COLO829 (cell line): ENCODE measurements at places on chromosomes 6 and 20.

DNA sequence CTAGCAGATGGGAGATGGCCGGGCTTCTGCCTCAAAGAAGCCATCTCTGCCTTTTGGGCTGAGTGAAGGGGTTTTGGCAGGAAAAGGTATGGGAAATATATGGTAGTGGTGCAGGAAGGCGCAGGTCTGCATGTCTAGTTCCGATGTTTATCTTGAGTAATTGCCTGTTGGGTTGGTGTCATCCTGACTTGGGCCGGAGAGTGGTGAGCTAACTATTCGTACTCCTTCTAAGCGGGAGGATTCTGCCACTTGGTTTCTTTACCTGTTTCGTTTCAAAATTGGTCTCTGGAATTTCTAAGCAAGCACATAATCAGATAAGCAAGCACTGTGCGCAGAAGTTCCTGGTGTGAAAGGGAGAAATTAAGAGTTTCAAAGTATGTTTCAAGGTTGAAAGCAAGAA lies 229.6 kb downstream of the SAMD5 start:
- no peak for DNase-seq

- DNase-seq: no peak
Observed at GRCh38 chr6:107495196-107495643, 5.3 kb downstream of the SOBP start.

DNA sequence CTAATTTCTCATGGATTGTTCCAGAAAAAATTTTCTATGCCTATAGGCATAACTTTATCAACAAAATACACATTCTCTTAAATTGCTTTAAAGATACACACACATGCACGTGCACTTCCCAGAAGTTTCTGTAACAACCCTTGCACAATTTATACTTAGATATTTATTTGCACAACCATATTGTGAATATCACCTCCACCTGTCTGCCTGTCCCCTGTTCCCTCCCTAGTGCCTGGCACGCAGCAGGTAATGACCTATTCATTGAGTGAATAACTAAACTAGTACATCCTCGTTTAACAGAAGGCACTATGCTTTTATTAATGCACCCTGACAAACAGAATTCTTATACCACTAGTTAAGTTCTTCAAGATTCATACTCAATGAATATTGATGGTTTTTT lies 198.9 kb downstream of the BCAS1 start:
- DNase-seq: no peak

- DNase-seq: no peak
Observed at GRCh38 chr20:62233684-62234083, 4.6 kb upstream of the OSBPL2 start.

GRCh38 chr20:17825960-17826843 lies 126.4 kb downstream of the BANF2 start:
- DNase-seq: no peak

DNA sequence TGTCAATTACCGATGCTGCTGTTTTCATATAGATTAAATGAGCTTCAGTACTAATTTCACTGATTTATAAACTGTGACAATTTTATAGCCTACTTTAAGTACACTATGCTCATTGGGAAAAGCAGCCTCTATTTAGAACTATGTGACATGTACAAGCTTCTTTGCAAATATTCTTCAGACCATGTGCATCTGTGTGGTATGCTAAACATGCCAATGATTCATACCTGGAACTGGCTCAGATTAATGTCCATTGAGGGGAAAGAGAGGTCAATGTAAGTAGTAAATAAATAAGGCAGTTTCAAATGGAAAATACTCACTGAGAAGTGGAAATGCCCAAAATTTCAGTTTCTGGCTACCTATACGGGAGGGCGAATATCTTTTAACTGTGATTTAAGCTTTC lies 777.7 kb downstream of the C6orf118 start:
- no peak for DNase-seq

DNA sequence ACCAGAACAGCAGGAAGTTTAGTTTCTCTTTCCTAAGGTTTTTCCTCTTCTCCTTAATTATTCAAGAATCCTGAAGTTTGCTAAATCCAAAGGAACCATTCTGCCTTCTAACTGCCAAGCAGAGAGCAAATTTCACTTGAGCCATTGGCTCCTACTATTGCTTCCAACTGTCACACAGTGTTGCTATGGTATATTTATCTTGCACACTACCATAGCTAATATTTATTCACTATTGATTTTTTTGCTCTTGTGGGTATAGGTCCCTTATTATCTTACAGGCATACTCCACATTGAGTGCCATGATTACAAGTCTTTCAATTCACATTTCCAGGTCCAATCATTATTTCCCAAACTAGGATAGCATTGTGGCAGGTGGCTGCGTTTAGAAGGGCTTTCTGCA lies 266.7 kb upstream of the FLRT3 start:
- no peak for DNase-seq

DNA sequence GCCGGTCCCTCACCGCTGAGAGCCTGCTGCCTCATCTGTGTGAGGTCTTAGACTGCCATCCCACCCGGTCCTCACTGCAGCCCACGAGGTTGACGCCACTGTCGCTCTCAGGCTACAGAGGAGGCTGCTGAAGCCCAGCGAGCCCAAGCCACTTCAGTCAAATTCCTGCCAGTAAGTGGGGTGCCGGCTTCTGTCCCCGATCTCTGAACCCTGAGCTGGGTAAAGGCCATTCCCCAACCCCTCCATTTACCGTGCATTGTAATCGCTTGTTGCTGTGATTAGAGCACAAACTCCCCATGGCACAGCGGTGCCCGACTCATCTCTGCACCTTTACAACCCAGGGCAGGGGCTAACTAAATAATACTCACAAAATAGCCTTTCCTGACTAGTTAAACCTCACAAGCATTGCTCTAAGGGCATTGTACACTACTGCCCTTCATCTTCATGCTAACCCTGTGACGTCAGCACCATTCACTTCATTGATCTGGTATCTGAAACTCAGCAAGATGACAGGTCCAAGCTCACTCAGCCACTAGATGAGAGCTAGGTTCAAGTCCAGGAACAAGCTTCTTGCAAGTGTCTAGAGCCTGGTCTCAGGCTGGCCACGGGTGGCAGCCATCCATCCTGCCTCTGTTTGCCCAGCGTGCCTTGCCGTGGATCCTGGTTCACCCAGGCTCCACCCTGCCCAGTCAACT lies 122.7 kb downstream of the BCAS1 start:
- no peak for DNase-seq

DNA sequence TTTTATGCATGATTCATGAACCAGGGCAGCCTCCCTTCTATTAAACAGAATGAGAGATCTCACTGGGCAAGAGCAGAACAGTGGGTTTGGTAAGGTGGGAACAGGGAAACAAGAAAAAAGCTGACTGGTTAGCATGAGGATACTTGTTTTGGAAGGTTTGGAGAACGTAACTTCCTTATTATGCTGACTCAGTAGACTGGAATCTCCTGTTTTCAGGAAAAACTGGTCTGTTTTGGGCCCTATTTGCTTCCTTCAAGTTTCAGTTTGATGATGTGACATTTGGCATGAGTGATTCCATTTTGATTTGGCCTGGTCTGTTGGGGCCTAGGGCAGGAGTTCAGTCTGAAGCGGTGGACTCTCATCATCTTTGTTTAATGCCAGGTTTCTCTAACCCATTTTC lies 172.0 kb downstream of the MYLK4 start:
- no peak for DNase-seq

DNA sequence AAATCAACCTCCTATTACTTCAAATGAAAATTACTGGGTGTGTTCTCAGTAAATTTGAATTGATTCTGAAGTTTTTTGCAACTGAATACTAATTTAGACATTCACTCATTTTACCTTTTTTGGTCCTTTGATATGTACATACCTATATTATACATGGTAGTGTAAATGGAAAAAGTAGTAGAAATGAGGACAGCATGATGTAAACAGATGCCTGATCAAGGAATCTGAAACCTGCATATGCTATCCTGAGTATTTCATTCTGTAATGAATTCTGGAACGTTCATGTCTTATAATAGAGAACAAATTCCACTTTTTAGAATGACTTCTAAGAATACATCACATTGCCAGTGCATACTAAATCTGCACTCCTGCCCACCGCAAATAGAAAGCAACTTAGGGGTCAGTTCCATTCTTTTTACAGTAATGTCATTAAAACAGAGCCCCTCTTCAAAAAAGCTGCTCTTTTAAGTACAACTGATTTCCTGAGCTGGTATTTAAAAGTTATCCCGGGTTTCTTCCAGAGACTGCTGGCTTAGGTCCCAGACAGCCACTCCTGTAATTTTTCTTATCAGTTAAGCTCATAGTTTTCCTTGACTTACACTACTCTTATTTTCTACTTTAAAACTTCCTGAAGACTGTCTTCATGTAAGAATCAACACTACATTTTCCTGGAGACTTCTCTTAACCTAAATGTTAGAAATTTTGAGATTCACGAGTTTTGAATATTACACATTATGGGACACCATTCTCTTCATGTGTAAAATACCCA lies 48.4 kb downstream of the MAP3K7 start:
- DNase-seq: no peak

- DNase-seq: no peak
Observed at GRCh38 chr20:34375977-34376430, 12.9 kb downstream of the ITCH start.

DNA sequence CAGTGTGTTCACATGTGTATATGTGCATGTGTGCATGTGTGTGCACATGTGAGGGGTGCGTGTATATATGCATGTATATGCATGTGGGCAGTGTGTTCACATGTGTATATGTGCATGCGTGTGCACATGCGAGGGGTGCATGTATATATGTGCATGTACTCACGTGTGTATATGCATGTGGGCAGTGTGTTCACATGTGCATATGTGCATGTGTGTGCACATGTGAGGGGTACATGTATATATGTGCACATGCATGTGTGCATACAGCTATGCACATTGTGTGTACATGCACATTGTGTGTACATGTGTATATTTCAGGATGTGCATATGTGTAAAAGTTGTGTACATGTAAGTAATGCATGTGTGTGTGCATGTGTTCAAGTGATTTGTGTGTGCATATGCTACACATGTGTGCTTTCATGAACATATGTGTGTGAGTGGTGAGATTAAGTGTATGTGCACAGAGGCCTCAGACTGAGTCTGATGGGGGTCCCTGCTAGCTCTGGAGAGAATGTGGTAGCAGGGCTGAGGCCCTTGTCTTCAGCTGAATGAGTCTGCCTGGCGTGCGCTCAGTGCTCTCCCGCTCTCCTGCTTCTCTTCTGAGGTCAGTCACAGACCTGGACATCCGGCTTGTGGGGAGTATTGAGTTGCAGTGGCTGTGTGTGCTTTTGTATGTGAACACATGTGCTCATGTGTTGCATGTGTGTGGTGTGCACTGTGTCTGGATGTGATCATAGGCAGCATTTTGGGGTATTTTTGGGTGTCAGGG lies 19.9 kb upstream of the MYT1 start:
- DNase-seq: no peak

DNA sequence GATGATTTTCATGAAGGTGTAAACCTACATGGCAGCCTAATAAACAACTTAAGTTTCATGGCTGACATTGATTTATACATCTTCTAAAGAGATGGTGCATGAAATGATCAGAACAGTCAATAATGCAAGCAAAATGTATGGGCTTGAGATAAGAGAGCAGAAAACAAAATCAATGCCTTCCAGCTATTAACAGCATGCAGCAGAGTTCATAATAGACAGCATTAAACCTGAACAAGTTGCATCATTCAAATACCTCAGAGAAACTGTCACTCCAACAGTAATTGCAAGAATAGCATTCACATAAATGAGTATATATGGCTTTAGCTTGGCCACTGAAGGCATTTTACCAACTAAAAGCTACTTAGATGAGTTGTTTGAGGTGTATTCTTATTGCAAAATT lies 319.6 kb upstream of the ARID1B start:
- DNase-seq: no peak

GRCh38 chr6:89133981-89134380 lies 11.9 kb upstream of the PM20D2 start:
- no peak for DNase-seq

DNA sequence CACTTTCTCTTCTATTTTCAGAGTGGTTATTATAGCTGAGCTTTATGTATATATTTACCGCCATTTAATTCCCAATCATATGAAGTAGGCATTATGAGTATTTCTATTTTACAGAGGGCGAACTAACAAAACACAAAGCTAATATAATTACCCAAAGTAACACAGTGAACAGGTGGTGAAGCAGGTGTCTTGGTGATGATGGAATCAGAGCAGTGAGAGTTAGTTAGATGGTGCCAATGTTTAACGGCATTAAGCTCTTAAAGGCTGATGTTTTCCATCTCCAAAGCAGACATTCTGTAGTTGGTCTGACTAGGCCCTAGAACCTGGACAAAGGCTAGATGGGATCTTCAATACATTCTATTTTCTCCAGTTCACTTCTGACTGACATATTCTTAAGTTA lies 551.1 kb upstream of the SYNCRIP start:
- no peak for DNase-seq
